Type B pancreatic cell (in vitro differentiated cells): ENCODE measurements at places on chromosomes 11 and 22.
A peak's percentile ranks its signal among the peaks of the same experiment; 100 is the strongest.

DNA sequence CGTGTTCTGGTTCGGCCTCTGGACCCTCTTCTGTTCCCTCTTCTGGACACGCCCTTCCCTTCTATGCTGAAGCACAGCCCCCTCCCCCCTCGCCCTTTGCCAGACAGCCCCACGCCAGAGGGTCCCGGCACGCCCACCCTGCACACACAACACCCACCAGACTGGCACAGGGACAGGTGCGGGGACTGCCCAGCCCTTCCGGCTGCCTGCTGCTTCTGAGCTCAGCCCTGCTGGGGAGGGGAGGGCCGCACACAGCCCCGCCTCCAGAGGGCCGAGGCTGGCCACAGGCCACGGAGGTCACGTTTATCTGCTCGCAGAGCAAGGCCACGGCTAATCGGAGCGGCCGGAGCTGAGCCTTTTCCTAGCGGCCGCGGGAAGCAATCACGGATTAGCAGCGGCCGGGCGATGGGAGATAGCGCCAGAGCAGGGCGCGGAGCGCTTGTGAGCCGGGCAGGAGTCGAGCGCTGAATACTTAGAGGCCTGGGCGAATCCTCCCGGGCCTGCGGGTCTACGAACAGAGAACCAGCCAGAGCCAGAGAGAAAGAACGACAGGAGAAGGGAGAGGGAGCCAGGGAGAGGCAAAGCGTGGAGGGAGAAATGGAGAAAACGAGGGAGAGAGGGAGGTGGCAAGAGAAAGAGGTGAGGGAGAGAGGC is 21.5 kb downstream of the OTUB1 start:
- H3K36me3 ChIP-seq = no peaks in the 10 kb centered on the region
- H3K4me3 ChIP-seq = peak overlapping the region; percentile 82
- H3K4me1 ChIP-seq = peaks cover 28% of the 10 kb centered on the region
- H3K27me3 ChIP-seq = peaks cover 22% of the 10 kb centered on the region
- peak; percentile 83 for DNase-seq

- DNase-seq = no peak
- H3K27ac ChIP-seq = peak overlapping the region; percentile 89
- peak overlapping the region; percentile 89 for H3K4me3 ChIP-seq
- H3K27me3 ChIP-seq = no peaks in the 10 kb centered on the region
These were observed 50.9 kb downstream of the TRIOBP start for GRCh38 chr22:37747715-37748100.

GRCh38 chr22:38788021-38788816 is 5.7 kb downstream of the DNAL4 start:
- H3K27me3 ChIP-seq = no peaks in the 10 kb centered on the region
- H3K27ac ChIP-seq = no peak overlapping the region
- H3K4me1 ChIP-seq = peaks cover 25% of the 10 kb centered on the region
- no peak overlapping the region for H3K4me3 ChIP-seq

DNA sequence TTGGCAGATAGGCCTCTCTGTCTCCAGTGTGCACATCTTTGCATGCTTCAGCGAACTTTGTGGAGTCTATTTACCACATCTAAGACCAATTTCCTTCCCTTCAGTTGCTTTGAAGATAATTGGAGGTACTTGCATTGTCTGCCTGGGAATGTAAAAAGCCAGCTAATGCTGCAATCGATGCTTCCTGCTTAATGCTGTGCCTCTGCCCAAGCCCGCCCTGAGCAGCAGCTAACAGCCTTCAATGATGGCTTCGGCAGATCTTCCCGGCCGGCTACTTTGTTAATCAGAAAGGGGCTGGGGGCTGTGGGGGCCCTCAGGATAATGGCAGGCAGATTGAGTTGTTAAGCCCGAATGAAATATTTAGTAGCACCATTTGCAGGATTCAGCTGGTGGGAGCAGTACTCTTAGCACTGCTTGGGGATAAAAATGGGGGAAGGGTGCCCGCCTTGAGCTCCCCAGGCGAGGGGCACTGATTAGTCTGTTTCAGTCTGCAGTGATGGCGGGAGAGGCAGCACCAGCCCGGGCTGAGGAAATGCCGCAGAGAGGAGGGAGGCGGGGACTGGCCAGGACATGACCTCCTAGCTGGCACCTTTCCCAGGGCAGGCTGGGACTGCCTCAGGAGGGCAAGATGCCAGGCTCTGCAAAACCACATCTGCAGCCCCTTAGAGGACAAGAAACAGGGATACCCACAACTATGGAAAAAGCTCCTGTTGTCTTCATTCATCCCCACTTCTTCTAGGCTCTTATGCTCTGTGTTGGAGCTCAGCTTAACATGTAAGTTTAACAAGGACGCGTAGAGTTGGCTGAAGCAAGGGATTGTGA is 460.0 kb downstream of the BUD13 start:
- peaks cover 13% of the 10 kb centered on the region for H3K27me3 ChIP-seq
- no peaks in the 10 kb centered on the region for H3K36me3 ChIP-seq
- H3K27ac ChIP-seq = no peak overlapping the region
- H3K4me3 ChIP-seq = no peak overlapping the region
- H3K4me1 ChIP-seq = peaks cover 3% of the 10 kb centered on the region

- DNase-seq = no peak
- H3K27me3 ChIP-seq = no peaks in the 10 kb centered on the region
- no peak overlapping the region for H3K27ac ChIP-seq
- H3K4me3 ChIP-seq = no peak overlapping the region
These were observed 59.3 kb downstream of the FANCF start for GRCh38 chr11:22566293-22566692.
